Left ventricle myocardium superior (tissue), 1 donor: ENCODE measurements at places on chromosomes 2 and 18.

DNA sequence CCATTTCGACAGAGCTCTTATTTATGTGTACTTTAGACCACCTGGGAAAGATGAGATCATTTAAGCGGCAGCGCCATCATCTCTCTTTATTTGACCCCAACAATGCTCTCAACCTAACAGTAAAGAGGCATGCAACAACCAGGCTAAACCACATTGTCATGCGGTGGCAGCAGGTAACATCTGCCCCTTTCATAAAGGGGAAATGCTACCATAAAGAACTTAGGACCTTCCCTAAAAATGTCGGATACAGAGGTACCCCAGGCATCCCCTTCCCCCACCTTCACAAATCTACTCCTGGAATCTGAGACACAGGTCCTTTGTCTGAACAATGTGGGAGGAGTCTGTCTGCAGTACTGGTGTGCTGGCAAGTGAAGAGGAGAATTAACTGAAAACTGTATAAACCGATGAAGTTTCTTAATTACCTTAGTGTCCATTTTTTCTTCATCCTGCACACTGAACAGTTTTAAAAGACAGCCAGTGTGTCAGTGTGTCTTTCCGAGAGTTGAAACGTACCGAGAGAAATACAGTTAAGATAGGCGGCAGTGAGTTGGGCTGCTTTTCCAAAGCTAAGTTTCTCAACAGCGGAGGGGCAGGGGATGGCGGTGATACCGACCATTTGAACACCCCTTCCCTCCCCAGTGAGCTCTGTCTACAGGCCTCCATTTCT is 1.9 kb downstream of the MEX3C start:
- DNase-seq: no peak

DNA sequence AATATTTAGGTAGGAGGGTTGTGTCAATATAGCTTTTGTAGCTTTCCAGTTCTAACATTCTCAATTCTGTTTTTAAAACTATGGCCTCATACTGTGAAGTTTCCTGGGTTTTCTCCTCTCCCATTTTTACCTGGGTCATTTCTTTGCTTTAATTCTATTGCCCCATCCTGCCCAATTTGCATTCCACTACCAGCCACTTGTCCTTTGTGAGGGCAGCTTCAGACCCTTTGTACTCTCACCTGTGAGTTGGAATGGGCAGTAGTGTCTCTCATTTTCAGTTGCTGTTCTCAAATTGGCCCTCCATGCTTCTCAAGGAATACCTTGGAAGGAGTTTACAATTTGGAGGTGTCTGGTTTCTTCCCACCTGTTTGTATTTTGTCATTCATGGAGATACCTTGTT is 108.4 kb downstream of the CAMKMT start:
- DNase-seq: no peak

GRCh38 chr2:158499383-158499782 is 42.6 kb downstream of the PKP4 start:
- DNase-seq: no peak

GRCh38 chr2:41725901-41726300 is 321.9 kb upstream of the PKDCC start:
- no peak for DNase-seq

DNA sequence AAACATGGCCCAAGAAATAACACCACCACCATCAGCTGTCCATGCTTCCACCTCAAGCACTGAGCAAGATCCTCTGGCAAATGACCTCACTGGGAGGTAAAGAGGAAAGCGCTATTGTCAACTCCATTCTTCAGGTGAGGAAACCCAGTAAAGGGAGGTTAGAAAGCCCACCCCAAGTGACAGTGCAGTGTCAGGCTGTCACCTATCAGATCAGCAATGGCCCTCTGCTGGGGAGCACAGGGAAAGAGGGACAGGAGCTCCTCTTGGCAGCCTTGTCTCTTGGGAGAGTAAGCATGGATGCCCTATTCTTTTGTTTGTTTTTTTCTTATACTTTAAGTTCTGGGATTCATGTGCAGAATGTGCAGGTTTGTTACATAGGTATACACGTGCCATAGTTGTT is 104.3 kb upstream of the DAPL1 start:
- no peak for DNase-seq

DNA sequence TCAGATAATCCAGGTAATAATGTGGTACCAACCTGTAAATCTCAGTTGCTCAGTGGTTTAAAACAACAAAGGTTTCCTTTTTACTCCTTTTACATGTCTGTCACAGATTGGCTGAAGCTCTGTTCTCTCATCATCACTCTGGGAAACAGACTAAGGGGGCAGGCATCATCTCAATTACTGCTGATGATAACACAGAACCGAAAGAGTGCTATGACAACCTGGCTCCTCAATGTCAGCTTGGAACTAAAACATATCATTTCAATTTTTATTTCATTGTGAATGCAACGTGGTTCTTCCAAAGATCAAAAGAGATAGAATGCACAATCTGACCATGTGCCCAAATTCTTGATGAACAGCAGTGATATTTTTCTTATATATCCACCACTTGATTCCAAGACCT is 1315.0 kb upstream of the CDH2 start:
- DNase-seq: no peak

- DNase-seq: no peak
Measured at GRCh38 chr2:46018773-46019591, 278.2 kb upstream of the EPAS1 start.

- peak; percentile 50 for DNase-seq
Measured at GRCh38 chr2:233084488-233084887, 24.3 kb downstream of the INPP5D start.

DNA sequence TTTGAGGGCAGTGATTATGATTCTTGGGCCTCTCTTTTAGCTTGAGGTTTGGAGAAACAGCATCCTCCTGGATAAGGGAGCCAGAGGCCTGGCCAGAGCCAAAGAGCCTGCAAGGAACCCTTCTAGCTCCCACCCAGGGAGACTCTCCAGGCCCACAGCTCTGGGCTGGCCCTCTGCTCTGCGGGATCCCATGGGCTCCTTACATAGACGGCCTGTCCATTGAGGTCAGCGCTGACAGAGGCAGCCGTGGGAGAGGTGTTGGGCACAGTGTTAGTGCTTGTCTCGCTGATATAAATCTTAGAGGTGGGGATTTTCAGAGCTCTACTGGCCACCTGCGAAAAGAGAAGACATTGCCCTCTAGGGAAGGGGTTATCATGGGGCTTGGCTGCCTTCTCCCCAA is 67.2 kb downstream of the XDH start:
- DNase-seq: no peak

GRCh38 chr2:32489061-32489460 is 132.2 kb downstream of the BIRC6 start:
- DNase-seq: no peak

- no peak for DNase-seq
Measured at GRCh38 chr2:233261819-233262555, 10.5 kb downstream of the ATG16L1 start.

DNA sequence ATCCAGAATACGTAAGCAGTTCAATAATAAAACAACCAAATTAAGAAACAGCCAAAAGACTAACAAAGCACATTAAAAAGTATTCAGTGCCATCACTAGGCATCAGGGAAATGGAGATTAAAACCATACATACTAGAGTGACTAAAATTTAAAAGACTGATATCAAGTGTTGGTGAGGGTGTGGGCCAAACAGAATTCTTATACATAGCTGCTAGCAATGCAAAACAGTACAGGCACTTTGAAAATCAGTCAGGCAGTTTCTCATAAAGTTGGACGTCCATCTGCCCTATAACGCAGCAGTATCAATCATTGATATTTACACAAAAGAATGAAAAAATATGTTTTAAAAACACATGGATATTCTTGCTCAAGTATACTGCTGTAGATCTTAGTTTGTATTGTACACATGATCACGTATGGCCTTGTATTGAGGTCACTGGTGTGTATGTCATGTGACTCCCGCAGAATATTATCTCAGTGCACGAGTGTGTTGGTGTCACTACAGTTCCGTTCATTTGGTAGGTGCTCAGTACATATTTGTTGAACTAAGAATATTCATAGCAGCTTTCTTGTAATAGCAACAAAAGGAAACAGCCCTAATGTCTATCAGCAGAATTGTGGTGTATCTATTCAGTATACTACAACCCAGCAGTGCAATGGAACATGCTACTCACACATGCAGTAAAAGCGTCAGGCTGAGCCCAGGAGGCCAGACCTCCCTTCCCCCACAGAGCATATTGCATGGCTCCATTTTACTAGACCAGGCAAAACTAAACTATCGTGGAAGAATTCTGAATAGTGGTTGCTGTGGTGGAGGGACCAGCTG is 28.6 kb downstream of the ZNF407 start:
- DNase-seq: no peak

DNA sequence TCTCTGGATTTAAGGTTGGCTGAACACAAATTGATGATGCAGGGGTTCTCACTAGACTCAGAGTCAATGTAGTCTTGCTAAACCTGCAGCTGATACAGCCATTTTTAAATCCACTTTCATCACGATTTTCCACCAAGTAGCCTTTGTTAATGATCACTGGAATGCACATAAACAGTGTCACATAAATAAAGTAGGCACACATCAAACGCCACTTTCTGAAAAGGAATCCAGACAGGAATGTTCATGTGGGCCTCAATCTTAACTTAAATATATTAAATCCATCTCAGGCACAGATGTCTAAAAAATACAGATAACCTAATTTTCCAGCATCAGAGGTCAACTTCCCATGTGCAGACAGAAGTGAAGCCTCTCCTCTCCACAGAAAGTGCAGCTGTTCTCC is 58.3 kb downstream of the LAMA1 start:
- DNase-seq: no peak

- DNase-seq: no peak
Measured at GRCh38 chr2:226320076-226320948, 479.3 kb downstream of the IRS1 start.

DNA sequence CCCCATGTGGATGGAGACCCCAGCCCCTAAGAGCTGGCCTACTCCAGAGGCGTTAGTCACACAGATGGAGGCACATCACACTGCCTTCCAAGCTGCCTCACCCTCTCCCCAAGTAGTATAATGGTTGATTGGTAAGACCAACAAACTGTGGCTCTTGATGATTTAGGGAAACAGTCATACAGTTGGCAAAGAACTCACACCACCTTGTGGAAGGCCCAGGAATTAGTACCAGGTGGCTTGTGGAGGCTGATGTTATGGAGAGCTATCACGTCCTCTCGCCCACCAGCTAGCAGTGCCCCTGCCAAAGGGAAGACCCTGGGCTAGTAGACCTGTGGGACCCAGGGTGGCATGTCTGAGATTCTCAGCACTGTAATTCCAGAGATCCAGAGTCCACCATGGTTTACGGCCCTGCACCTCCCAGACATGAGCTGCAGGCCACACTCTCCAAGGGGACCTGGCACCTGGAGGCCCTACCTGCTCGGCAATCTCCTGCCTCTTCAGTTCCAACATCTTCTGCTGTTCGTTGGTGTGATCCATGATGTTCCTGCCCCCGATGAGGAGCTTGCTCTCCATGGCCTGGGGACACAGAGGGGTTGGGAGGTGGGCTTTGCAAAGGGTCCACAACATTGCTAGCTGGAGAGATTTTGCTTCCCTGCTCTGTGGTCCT is 26.3 kb downstream of the KIF3C start:
- no peak for DNase-seq

GRCh38 chr2:187994464-187995331 is 297.0 kb upstream of the GULP1 start:
- peak; percentile 26 for DNase-seq

- DNase-seq: no peak
Measured at GRCh38 chr2:113149553-113150257, 22.3 kb downstream of the IL1RN start.

DNA sequence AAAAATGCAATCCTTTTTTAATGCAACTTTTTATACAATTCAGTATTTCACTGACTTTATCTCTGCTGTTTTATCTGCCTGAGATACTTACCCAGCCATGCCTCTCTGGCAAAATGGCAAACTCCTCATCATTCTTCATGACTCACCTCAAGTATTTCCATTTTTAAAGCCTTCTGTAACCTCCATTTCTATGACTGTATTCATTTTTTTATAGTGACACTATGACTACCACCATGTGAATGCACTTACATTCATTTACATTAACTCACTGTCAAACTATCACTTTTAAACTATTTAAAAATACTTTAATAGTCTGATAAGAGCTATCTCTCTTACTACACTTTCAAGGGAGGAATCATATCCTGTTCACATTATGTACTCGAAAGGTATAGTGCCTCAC is 99.4 kb upstream of the SCN7A start:
- no peak for DNase-seq

DNA sequence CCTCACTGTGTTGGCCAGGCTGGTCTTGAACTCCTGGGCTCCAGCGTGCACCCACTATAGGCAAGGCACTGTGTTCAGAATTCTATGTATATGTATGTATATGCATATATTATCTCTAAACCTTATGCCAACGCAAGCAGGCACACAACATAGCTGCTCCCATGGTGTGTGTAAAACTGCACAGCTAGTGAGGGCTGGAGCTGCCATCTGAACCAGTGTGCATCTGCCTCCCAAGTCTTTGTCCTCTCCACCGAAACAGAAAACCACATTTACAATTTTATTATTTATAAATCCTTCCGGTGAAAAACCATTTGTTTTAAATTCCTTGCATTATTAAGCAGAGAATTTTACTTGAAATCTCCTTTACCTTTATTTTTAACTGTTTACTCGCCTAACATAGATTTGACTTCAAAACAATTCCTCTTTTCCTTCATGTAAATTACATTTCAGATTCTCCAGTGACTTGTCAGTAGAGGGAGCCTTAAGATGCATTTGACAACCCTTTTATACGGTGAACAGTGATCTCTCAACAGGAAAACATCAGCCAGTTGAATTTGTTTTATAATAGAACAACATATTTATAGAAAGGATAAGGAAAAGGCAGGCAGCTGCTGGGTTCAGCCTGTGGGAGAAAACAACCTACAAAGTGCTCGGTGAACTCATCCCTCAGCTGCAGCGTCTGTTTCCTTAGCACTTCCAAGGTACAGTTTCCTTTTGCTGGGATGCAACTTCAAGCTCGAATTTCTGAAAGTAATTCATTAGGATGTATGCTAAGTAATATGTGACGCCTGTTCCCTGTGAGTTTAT is 101.2 kb downstream of the MYT1L start:
- DNase-seq: no peak

DNA sequence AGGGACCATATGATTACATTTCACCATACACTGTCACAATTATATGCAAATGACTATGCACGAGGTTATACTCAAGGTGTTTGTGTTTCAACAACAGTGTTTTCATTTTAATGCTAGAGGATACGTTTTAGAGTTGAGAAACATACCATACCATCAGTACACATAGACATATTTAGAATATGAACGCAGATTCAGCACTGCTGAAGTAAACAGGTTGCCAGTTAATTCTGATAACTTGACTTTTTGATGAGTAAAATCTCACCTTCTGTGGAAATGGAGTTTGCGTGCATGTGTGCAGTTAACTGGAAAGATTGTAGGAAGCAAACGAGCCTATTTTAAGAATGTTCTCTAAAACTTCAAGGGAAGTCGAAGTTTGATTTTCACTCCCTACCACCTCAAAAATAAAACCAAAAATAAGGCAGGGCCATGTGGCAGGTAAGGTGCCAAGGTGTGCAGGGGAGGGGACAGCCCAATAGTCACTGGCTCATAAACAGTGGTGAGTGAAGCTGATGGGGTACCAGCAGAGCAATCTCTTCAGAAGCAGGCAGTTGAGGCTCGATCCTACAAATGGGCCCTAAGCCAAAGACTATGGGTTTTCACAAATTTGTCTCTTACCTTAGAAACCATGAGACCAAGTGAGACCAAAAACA is 213.1 kb downstream of the IKZF2 start:
- DNase-seq: no peak

- DNase-seq: no peak
Measured at GRCh38 chr2:88331239-88331638, 121.3 kb downstream of the FOXI3 start.

GRCh38 chr2:56369316-56369715 is 185.5 kb downstream of the CCDC85A start:
- no peak for DNase-seq

- DNase-seq: no peak
Measured at GRCh38 chr2:70985283-70985688, 6.9 kb downstream of the ANKRD53 start.
